Activated CD8-positive, alpha-beta memory T cell treated with anti-CD3 and anti-CD28 coated beads, Interleukin-2, amount 10 ng/mL, durations not matched to agents 7 days and 5 days (primary cell): ENCODE measurements at places on chromosomes 4 and X. TPM values are rescaled to one million over a fixed set of nuclear protein-coding genes. Genes with fewer than 3 reads are reported as not detected.

DNA sequence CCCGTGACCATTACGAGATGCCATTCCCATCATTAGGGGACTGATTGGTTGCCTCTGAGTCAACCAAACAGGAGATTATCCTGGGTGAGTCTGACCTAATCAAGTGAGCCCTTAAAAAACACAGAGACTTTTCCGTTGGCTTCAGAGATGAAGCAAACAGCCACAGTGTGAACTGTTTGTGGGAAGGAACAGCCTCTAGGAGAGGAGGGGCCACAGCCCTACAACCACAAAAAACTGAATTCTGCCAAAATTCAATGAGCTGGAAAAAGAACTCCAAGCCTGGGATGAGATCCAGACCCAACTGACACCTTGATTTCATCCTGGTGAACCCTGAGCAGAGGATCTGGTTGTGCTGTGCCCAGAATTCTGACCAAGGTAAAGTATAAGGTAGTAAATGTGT lies 31.3 kb upstream of the TBL1X start:
- DNase-seq, result no peak

GRCh38 chr4:77347351-77347966 lies 190.5 kb downstream of the CCNG2 start:
- no peak for DNase-seq

DNA sequence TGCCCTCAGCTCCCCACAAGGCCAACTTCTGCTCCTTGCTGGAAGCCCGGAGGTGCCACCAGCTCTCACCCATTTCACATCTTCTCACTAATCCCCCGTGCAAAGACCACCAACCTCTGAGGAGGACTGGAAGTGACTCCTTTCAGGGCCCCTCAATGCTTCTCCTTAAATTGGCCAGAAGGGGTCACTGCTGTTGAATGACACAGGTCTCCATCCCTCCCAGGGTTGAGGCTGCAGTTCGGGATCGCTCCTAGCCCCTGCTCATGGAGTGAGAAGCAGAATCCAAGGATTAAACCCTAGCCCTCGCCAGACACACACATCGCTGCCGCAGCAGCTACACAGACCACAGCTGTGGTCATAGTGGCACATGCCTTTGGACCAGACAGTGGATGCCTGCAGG lies 279.5 kb upstream of the TAPT1 start:
- no peak for DNase-seq

GRCh38 chr4:155342142-155342541 lies 34.6 kb downstream of the MAP9 start:
- DNase-seq, result no peak

DNA sequence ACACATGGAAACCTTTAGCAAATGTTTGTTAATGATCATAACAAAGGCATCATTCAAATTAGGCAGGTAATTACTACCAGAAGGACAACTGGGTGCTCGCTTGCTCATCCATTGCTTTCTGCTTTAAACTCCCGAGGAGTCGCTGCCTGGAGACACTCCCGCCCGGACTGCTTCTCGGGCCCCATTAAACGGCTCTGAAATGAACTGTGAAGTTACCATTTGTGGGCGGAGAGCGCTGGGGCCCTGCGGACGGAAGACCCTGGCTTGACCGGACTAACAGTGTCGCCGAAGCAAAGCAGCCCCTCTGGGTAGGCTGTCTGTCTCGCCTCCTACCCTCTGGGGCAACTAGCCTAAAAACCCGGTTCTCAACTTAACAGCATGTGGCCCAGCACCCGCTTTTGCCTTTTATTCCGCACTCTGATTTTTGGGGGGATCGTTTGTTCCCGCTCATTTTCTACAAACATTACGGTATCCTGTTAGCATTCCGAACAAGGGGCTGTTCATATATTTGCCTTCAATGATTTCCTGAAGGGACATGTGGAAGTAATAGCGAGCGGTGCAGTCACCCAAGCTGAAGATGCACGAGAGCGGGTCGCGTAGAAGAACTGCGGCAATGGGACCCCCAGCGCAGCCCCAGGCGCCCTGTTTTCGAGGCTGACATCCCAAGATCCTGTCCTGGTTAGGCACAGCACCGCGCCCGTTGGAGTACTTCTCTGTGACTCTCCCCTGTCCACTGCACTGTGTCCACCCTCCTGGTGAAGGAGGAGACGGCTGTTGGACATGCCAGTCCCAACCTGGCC lies 1.6 kb upstream of the PDGFRA start:
- DNase-seq, result no peak

DNA sequence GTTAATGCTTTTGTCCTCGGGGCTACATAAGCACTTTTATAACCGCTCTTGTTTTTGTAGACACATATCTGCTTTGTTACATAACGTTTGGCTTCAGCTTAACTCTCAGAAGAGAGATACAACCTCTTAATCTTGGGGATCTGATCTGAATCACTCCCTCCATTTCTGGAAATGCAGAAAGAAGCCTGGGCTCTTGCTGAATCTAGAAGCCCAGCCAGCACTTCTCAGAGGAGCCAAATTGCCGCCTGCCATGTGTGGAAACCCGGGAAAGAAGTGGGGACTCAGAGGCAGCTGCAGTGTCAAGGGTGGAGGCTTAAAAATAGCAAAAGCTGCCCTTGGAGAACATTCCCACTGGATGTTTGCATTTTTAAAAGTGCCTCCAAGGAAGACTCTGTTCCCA lies 69.3 kb upstream of the LDB2 start:
- no peak for DNase-seq

- DNase-seq, result no peak
Measured at GRCh38 chrX:14051416-14051815, 21.7 kb upstream of the GEMIN8 start.

DNA sequence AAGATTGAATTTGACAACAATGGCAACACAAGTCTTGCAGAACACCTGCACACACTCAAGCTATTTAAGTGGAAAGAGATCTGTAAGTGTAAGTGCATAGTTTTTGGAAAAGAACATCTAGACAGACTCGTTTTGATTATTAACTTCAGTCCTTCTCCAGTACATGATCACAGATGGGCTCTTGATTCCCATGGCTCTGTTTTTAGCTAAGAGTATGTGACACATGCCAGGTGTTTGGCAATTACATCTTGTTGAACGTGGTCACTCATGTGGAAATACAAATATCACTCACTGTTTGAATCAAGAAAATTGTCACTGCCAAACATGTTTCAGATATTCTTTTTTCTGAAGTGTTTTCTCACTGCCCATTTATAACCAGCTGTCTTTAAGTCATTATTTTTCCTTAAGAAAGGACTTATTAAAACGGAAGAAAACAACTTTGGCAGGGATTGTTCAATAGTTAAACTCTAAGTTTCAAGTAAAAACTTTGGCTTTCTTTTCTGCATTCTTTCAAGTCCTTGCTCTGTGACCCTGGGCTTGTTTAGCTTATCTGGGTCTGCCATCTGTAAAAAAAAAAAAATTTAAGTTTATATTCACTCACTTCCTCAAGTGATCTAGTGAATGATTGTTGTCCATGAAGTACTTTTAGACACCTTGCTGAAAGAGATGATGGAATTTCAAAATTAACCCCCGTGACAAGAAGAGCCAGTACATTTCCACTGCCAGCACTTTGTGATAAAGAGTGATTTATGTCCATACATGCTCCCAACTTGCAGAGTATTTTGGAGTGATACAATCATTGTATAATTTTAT lies 125.4 kb downstream of the ATXN3L start:
- DNase-seq, result no peak

The KCTD8 gene
- total RNA-seq, result not detected
